ENCODE measurements at places on chromosomes 1 and 21.

DNA sequence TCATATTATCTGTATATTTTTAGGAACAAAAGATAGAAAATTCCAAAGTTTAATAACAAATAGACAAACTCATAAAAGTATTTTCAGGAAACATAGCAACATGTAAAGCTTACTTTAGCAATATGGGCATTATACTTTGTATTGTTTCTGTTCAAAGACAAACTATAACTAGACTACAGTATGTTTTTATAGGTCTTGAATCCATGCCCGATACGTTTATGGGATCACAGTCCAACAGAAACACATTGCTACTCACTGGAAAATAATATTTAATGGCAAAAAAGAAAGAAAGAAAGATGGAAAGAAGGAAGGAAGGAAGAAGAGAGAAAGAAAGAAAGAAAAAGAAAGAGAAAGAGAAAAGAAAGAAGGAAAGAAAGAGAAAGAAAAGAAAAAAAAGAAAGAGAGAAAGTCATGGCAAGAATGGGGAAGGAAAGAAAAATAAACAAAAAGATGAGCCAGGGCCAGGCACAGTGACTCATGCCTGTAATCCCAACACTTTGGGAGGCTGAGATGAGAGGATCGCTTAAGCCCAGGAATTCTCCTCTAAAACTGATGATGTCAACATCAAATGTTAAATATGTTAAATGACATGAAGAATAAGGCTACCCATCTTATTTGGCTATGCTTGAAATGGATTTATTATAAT lies 32.7 kb downstream of the TM2D1 start:
- no peak for DNase-seq

- DNase-seq: no peak
Measured at GRCh38 chr1:221696718-221697461, 45.0 kb downstream of the DUSP10 start.

GRCh38 chr1:117897551-117897950 lies 31.9 kb downstream of the GDAP2 start:
- no peak for DNase-seq

DNA sequence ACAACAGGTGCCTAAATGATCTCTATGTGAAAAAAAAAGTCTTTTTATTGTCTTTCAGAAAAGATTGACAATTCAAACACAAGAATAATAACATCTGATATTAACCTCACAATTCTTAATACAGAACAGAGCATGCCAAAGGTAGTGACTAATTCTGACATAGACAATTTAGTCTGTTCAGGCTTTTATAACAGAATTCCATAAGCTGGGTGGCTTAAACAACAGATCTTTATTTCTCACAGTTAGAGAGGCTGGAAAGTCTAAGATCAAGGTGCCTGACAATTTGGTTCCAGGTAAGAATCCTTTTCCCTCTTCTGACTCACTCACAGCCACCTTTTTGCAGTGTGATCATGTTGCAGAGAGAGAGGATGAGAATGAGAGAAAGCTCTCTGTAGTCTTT lies 27.0 kb downstream of the DPYD start:
- no peak for DNase-seq

DNA sequence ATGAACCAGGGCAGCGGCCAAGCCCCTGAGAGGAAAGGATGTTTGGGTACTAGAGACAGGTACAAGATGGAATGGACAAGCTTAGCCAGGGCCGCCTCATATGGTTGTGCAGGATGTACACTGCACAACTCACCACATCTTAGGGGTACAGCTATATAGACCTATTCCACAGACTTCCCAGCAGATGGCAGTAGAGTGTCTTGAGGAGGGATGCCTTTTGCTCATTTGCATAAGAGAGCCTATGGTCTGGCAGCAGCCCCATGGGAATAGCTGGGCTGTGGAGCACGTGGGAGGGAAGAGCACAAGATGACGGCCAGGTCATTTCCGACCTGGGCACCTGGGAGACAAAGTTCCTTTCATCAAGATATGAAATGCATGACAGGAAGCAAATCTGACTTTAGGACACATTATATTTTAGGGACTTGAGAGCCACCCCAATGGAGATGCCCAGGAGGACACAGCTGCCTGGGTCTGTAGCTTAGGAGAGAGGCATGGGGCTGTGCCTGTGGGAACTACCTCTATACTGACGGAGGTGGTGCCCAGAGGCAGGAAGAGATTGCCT lies 215.5 kb downstream of the KCNJ6 start:
- no peak for DNase-seq

DNA sequence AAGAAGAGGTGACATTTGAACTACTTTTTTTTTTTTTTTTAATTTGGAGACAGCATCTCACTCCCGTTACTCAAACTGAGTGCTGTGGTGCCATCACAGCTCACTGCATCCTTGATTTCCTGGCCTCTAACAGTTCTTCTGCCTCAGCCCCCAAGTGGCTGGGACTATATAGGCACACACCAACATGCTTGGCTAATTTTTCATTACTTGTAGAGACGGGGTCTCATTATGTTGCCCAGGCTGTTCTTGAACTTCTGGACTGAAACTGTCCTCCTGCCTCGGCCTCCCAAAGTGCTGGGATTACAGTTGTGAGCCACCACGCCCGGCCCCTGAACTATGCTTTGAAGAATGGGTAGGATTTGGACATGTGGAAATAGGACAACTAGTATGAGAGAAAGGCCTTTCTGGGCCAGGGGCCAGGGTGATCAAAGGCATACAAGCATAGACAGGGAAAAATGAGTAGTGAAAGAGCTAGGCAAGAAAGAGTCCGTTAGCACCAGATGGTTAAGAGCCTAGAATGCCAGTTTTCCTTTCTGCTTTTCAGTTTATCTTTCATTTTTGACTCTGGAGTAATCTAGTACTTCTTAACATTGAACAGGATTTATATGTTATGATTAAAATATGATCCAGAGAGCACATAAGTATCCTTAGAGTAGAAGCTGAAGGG lies 6.3 kb downstream of the RABGAP1L start:
- DNase-seq: no peak
